GM13977 (cell line): ENCODE measurements at places on chromosomes 6 and 20.

DNA sequence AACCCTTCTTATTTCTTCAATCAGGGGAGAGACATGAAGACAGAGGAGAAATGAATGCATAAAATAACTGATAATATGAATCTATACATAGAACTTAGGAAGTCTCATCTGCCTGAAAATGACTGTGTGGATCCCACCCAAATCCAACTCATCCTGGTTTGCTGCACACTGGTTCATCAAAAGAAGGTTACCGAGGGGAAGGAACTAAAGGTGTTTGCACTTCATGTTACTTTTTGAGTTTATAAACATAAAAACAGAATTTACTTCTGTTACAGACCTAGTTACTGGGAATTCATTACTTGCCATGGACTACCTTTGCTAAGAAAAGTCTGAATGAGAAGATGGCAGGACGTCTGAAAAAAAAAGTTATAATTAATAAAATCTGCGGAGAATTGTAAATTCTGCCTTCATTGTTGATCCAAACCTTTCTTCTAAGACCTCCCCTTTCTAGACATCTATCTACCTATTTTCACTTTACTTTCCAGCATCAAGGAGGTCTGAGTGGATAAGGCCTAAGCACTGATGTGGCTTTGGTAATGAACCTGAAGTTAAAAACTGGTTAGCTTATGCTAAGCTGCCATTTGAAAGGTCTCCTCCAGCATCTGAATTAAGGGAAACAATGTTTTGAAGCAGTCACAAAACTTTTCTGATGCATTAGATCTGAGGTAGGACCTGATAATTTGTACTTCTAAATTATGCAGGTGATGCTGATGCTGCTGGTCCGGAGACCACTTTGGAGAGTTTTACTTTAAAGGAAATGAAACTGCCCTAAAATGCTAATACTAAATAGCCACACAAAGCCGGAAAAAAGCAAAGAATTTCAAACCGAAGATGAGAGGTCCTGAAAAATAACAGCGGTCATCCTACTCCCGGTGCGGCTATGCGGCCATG is 84.0 kb downstream of the HFE start:
- DNase-seq = no peak

DNA sequence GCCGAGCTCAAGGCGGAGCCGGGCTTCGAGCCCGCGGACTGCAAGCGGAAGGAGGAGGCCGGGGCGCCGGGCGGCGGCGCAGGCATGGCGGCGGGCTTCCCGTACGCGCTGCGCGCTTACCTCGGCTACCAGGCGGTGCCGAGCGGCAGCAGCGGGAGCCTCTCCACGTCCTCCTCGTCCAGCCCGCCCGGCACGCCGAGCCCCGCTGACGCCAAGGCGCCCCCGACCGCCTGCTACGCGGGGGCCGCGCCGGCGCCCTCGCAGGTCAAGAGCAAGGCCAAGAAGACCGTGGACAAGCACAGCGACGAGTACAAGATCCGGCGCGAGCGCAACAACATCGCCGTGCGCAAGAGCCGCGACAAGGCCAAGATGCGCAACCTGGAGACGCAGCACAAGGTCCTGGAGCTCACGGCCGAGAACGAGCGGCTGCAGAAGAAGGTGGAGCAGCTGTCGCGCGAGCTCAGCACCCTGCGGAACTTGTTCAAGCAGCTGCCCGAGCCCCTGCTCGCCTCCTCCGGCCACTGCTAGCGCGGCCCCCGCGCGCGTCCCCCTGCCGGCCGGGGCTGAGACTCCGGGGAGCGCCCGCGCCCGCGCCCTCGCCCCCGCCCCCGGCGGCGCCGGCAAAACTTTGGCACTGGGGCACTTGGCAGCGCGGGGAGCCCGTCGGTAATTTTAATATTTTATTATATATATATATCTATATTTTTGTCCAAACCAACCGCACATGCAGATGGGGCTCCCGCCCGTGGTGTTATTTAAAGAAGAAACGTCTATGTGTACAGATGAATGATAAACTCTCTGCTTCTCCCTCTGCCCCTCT is 1.1 kb downstream of the CEBPB start:
- DNase-seq = peak; percentile 79

DNA sequence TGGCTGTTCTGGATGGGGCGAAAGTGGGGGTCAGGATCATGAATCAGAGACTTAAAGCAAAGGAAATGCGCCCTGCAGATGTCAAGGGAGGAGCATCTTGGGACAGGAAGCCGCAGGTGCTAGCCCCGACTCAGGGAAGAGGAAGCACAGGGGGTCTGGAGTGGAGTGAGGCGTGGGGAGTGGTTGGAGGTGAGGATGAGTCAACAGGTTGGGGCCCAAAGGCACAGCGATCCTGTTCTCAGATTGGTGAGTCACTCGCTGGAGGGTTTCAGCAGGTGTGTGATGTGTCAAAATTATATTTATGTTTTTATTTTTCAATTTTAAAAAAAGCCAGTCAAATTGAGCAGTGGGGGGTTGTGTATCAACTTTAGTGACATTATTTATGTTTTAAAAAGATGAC is 19.0 kb downstream of the PACSIN1 start:
- DNase-seq = peak; percentile 69

DNA sequence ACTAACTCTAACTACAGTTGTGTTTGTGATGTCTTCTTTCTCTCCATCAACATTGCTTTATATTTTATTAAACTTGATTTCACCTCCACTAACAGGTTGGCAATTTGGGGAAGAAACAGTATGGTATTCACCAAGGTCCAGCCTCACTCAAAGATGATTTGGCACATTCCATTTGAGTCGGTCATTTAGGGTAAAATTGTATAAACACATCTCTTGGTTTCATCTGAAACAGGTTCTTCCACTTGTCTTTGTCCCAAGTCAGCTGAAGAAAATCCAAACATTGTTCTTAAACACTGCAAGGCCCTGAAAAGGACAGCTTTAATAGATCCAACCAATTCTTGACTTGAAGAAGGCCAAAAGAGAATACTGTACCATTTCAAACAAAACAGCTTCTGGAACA is 104.9 kb upstream of the NT5E start:
- no peak for DNase-seq

- DNase-seq = no peak
Observed at GRCh38 chr6:56484669-56485068, 158.0 kb downstream of the DST start.

DNA sequence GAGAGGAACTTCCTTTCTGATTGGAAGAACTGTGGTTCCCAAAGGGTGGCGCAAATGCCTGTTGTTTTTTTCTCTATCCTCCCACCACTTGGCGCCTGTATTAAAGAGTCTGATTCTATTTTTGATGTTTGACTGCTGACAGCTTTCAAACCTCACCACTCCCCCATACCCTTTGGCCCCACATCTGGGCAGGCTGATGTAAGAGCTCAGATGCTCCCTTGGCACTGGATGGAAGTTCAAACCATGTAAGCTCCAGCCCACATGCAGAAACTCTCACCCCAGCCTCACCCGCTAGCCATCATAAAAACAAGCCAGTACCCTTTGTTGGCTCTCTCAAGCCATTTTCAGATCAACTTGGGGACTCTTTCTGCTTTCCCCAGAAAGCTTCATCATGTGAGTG is 20.0 kb upstream of the TMEM14A start:
- DNase-seq = no peak

GRCh38 chr20:60420676-60421229 is 462.5 kb downstream of the CDH26 start:
- no peak for DNase-seq

- DNase-seq = no peak
Observed at GRCh38 chr6:52418606-52419005, 1.5 kb upstream of the EFHC1 start.

DNA sequence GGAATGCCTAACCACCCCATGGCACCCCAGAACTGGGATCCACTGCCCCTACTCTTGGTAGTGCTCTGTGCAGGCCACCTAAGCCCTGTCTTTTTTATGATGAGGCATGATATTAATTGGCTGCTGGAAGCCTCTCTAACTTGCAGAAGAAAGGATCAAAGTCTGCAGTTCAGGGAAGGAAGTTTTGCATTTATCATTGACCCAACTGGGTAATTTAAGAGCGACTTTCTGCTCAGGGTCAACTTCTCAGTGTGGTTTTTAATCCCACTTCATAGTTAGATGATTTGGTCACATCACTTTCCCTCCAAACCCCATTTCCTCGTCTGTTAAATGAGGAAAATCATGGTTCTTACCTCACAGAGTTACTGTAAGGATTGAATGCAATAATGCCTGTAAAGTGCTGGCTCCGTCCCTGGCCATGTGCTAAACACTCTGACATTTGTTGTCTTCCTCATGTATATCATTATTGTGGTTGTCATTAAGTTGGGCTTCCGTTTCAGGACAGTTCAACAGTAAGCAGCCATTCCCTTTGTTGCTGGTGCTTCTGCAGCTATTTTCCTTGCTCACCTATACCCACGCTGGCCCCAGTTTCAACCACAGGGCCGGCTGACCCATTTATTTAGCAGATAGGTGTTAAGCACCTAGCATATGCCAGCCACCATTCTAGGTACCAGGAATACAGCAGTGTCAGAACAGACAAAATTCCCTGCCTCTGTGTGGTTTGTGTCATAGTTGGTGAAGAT is 14.2 kb downstream of the E2F3 start:
- DNase-seq = no peak

DNA sequence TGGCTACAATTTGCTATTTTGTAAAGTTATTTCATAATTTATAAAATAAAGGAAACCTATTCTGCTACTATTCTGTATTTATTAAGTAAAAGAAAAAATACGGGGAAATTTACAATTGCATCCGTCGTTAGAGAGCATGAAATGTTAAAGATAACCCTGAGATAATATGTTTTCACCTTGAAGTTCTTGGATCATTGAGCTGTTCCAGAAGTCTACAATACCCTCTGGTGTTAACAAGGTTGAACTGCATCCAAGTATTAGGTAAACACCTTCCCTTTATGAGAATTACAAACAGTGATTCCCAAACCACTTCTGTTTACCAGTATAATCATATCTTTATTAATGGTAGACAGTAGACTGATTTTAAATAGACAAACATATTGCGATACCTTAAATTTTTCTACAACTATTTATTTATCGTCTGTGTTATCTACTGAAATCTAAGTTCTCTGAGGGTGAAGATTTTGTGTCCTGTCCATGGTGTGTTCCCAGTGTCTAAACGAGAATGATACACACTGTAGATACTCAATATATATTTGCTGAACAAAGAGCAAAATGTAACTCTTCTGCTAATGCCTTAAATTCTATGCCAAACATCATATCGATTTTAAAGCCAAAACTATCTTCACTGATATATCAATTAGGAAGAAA is 28.2 kb downstream of the TBC1D32 start:
- DNase-seq = peak; percentile 21

DNA sequence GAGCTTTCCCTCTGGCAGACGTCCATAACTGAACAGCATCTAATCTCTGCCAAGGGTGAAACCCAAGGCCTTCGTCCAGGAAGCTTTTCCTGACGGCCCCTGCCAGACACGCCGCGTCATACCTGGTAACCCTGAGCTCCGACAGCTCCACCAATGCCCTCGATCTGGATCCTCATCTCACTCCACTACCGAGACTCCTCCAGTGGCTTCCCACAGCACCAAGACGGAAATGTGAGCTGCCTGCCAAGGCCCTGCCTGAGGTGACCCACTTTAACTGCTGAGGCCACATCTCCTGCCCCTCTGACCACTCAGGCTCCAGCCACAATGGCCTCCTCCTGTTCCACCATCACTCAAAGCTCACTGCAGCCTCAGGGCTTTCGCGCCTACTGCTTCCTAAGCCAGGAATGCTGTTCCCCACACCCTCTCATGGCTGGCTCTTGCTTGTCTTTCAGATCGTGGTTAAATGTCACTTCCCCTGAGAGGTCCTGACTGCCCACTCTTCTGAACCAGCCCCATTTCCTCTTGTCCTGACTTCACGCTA is 143.2 kb downstream of the PREX1 start:
- DNase-seq = no peak

GRCh38 chr20:30500829-30501440 is 756.5 kb upstream of the DEFB115 start:
- DNase-seq = no peak

DNA sequence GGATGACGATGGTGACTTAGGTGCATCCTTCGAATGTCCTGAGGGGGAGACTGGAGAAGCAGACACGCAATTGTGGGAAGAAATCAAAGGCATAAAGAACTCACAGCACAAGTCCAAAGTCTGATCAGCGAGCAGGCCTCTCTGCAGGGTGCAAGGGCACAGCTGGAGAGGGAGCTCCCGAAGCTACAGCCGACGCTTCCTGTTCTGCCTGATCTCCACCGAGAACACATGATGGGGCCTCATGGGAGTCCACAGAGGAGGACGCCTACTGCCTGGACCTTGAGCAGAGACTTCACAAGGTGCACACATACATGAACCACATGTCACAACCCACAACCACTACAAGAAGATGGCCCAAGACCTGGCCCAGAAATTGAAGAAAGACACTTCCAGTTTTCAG is 51.4 kb downstream of the RIN2 start:
- no peak for DNase-seq

GRCh38 chr6:120935016-120935415 is 399.3 kb downstream of the TBC1D32 start:
- no peak for DNase-seq

GRCh38 chr6:43724354-43724753 is 36.8 kb upstream of the MRPS18A start:
- DNase-seq = no peak

DNA sequence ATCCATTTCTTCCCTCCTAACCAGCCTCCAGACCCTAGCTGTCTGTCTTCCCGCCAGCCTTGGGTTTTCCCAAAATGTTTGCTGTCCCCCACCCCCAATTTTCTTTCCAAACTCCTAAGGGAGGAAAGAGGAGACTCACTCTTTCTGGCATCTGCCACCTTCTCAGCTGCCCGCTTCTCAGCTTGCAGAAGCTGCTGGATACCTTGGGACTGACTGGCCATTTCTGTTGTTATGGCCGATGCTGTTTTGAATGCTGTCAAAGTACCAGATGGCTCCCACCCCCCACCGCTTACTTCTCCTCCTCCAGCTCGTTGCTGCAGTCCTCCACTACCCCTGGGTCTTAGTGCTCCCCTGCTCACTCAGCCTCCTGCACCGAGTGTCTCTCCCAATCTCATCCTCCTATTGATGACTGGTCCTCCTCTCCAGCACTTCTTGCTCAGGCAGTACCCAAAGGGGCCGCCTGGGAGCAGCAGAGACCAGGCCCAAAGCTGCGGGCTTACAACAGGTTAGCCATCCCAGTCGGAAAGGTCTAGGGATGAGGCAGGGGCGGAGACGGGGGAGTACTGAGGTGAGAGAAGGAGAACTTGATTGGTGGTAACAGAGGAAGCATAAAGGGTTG is at the start of gene ATP6V1G2:
Gene ATP6V1G2 (minus strand): TSS at position 270 of the 619 bp plus-strand sequence. CDS start 49 bp downstream, at position 221.
- DNase-seq = peak; percentile 71

- DNase-seq = no peak
Observed at GRCh38 chr6:115360602-115361325, 699.9 kb downstream of the FRK start.

DNA sequence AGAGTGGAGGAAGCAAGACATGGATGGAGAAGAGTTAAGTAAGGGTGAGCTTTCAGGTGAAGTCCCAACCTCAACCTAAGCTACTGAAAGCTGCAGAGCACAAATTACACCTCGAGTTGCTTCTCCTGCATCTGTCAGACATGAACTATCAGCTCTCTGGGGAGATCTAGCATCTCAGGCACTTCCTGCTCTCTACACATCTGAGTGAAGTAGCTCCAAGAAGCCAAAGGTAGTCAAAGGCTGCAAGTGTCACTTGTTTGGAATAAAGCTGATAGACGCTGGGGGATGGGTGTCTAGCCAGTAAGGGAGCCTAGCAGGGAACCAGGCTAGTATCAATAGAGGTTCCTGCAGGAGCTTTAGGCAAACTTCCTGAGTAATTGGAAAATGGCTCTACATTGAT is 228.0 kb downstream of the PLCB1 start:
- DNase-seq = no peak
